ENCODE measurements at places on chromosomes 6 and 20.

DNA sequence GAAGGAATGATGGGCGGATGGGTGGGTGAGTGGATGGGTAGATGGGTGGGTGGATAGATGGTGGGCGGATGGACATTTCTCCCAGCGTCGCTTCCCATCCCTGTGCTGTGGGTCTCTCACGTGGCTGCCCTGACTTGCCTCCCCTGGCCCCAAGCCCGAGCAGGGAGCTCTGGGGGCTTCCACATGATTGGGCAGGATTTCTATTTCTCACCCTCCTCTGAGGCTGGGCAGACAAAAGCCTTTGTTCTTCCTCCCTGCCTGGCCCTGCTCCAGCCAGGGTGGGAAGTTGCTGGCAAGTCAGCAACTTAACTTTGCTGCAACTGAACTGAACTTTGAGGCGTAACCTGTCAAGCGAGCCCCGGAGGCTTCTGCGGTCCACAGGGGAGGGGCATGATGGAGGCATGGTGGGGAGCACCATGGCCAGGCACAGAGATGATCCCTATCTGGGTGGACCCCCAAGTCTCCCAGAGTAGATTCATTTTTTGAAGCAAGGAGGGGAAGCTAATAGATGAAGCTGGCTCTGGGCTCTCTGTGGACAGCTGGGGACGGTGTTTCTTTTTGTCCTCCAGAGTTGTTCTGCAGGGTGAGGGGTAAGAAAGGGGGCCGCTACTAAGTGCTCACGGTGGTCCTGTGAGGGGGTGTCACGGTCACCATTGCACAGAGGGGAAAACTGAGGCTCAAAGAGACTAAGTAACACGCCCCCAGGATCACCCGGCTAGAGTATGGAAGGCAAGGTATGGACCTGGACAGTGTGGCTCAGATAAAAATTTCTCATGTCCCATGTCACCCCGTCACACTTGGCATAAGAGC lies 140.1 kb downstream of the CEBPB start:
- no peak for DNase-seq

GRCh38 chr6:23031986-23032385 lies 462.6 kb downstream of the HDGFL1 start:
- no peak for DNase-seq

- peak; percentile 30 for DNase-seq
These were observed 31.9 kb downstream of the FOXO3 start for GRCh38 chr6:108592371-108593337.

- DNase-seq = peak; percentile 35
These were observed 28.8 kb downstream of the CPXM1 start for GRCh38 chr20:2771631-2772080.

DNA sequence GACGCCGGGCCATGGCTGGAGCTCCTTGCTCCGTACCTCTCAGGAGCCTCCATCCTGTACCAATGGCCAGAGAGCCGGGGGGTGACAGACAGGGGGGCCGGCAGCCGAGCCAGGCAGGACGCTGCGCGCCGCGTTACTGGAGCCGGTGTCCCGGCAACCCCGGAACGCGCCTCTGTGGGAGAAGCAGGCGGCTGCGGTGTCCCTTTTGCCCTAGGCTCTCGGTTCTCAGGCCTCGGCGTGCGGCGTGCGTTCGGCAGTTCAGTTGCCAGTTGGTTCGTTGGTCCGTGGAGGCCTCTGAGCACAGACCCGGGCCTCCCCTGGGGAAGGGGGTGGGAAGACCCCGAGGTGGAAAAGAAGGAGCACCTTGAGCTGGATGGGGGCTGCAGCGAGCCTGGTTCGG lies at the start of gene SPATS1:
Gene SPATS1 (plus strand): TSS at position 162 of the 400 bp plus-strand sequence. CDS start 446 bp downstream, outside the sequence.
- peak; percentile 23 for DNase-seq

GRCh38 chr6:43739642-43740091 lies 30.3 kb upstream of the VEGFA start:
- no peak for DNase-seq

DNA sequence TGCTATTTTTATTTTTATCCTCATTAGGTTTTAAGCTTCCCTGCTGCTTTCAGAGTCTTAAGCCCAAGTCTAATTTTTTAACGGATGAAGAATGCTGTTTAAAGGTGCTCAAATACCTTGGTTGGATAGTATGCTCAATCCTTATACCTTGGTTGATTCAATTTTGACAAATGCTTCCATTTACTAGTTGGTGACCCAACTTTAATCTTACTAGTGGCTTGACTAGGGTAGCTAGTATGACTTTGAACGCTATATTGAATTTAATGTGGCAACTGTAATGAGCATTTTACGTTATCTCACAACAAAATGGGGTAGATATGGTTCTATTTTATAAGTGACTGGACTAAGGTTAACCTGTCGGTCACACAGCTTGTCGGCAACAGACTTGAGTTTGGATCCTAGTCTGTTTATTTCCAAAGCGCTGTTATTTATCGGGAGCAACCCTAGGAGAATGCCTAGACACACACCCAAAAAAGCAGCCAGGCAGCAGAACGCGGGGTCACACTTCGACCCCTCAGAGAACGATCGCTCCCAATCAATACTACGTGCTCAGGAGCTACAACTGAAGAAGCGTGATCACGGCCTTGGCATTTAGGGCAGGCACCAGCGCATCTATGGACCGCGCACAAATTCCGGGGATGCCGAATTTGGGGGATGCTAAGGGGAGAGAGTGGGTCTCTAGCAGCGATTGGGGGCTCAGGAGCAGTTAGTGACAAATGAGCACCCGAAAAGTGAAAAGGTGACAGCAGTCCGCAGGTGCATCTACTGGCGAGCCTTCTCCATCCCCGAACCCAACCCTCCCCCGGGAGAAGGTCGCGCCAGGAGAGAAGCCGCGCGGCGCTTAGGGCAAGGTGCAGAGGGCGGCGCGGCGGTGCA lies 586 bp upstream of the ALDH5A1 start:
- peak; percentile 21 for DNase-seq

DNA sequence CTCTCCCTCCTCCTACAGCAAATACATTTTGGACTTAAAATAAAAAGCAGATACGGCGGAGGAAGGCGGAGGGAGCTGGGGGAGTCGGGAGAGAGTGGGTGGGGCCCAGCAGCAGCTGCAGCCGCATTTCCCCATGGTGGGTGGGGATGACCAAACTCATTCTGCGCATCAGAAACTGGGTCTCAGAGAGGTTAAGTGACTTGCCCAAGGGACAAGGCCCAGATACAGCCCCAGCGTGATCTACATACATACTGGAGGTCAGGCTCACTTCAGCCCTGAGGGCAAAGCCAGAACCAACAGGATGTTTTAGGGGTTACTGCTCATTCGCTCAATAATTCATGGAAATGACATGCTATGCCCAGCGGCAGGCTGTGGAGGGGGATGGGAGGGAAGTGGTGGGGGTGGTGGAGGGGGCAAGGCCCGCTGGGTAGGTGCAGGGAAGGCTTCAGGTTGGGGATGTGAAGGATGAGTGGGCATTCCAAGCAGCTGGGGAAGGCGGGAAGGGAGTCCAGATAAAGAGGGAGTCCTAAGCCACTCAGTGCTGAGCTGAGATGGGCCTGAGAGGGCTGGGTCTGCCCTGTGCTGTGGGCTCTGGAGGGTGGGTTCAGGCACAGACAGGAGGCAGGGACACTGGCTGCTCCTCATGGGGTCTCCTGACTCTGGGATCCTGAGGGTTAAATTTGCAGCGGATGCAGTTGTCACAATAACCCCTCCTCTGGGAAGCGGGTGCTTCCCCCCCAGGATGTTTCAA lies 31.0 kb downstream of the DLGAP4 start:
- DNase-seq = no peak

- DNase-seq = peak; percentile 49
These were observed 103.6 kb downstream of the JPH2 start for GRCh38 chr20:44083220-44083933.

- no peak for DNase-seq
These were observed 14.2 kb downstream of the PAX1 start for GRCh38 chr20:21719592-21720214.

GRCh38 chr6:134882426-134883038 lies 67.4 kb downstream of the ALDH8A1 start:
- DNase-seq = peak; percentile 54

- DNase-seq = no peak
These were observed 126.9 kb downstream of the KCNQ5 start for GRCh38 chr6:72748759-72749158.

DNA sequence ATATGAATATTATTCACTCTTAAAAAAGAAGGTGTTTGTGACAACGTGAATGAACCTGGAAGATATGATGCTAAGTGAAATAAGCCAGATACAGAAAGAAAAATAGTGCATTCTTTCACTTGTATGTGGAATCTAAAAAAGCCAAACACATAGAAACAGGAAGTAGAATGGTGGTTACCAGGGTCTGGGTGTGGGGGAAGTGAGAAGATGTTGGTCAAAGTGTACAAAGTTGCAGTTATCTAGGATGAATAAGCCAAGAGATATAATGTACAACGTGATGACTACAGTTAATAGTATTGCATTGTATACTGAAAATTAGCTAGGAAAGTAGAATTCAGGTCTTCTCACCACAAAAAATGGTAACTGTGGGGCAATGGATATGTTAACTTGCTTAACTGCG lies 151.1 kb upstream of the HCRTR2 start:
- DNase-seq = no peak

- no peak for DNase-seq
These were observed 142.5 kb upstream of the FERMT1 start for GRCh38 chr20:6265204-6265904.

DNA sequence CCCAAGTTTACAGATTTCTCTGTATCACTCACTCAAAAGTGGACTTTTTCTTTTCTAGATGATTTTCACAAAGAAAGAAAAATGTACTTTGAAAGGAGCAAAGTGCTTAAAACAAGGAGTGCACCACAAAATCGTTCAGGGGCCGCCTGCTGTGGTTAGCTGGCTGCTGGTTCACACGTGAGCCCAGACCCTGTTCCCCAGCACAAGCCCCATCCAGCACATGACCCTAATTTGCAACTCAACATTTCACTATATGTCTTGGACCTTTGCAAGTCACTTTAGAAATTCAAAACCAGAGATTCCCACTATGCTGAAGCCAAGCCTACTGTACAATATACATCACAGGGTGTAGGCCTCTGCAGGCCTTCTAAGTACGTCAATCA lies 95.5 kb upstream of the NHSL1 start:
- DNase-seq = no peak
